ENCODE measurements at places on chromosomes 3 and 15.
A peak's percentile ranks its signal among the peaks of the same experiment; 100 is the strongest.

GRCh38 chr3:72661115-72661457 is 187.2 kb downstream of the SHQ1 start:
- no peak for DNase-seq

GRCh38 chr3:55897573-55898224 is 410.6 kb upstream of the WNT5A start:
- no peak for DNase-seq

DNA sequence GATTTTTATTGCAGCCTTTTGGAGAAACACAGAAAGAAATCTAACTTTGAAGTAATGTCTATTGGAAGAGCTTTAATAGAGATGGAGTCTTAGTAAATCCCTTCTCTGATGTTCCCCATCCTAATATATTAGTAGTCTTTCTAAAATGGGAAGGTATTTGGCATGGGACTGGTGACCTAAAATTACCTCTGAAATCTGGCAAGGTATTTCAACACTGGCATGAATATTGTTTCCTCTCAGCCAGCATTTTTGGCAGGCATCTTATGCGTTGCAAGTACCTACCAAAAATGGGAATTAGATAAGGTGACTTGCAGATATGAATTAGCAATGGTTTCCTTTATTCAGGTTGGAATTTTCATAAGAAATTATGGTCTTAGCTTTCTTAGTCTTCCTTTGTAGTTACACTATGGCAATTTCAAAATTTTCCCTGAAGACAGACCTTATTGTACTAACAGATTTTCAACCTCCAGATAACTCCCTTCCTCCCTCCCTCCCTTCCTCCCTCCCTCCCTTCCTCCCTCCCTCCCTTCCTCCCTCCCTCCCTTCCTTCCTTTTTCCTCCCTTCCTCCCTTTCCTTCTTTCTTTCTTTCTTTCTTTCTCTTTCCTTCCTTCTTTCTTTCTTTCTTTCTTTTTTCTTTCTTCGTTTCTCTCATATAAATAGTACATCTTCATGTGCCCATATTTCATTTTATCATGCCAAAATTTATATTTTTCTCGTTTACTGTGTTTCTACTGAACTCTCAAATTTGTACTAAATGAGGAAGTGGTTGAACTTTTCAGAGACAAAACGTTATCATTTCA is 168.2 kb upstream of the KCNMB2 start:
- no peak for DNase-seq

DNA sequence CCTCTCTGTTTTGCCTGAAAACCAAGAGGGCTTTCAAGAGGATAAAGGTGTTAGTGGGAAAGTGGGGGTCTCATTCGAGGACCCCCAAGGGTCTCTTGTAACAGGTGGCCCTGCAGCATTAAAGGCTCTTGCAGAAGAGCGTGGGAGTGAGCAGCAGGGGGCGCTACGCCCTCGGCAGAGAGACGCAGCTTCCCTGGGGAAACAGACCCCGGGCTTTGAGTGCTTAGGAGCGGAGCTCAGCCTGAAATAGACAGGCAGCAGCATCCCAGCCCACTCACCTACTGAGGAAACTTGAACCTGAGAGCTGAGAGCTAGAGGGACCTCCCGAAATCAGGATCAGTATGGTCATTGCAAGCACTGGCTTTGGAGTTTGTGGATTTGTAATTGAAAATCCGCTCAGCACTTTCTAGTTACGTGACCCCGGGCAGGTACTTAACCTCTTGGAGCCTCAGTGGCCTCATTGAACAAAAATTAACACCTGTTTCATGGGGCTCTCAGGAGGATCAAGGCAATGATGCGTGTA is 25.7 kb downstream of the RPLP1 start:
- DNase-seq: peak; percentile 52

GRCh38 chr3:172646439-172647015 is 64.3 kb downstream of the NCEH1 start:
- no peak for DNase-seq

GRCh38 chr15:41438206-41438605 is 21.3 kb downstream of the RTF1 start:
- DNase-seq: no peak

GRCh38 chr3:23055733-23056376 is 147.3 kb upstream of the UBE2E2 start:
- DNase-seq: no peak

DNA sequence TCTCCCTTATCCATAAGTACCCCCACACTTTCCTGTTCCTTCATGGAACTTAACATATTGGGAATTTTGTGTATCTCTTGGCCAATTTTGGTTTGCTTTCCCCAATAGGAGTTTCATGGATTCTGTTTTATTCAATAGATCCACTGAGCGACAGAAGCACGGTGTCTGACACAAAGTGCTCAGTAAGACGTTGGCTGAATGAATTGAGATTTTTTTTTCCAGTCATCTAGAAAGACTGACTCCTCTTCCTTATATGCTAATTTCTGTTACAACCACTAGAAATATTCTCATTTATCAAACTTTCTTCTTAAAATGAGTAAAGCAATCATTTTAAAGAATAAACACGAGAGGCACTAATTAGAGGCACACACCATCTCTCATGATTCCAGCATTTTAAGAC is 48.1 kb downstream of the UBP1 start:
- no peak for DNase-seq

DNA sequence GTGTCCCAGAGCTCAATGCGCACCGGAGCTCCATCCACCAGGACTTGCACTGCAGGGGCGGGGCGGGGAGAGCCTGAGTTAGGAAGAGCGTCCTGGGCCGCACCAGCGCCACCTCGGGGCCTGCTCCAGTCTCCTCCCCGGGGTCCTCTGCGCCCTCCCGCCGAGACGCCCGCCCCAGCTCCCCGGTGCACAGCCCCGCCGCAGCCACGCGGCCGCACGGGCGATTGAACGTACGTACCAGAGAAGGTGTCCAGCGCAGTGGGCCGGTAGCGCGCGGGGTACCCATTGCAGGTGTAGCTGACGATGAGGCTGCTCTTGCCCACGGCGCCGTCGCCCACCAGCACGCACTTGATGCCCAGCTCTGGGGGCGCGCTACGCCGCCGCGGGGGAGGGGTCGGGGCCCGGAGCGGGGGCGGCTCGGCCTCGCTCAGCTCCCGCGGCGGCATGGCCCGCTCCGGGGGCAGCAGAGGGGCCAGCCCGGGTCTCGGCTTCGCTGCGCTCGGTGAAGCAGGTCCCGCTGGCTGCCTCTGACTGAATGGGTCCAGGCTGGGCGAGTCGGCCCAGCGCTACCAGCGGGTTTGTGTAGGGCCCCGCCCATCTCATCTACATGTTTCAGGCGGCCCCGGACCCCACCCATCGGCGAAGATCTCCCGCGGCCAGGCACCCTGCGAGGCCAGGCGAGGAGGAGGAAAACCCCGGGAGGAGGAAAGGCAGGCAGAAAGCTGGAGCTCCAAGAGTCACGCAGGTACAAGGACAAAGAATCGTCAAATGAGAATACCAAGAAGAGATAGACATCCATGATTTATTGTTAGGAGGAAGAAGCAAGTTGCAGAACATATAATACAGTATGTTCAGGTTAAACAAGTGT is at the start of gene RHOV:
TSS of gene RHOV (minus strand) at position 541 of the 868 bp plus-strand sequence. CDS start at position 446, 95 bp downstream.
- DNase-seq: peak; percentile 52

GRCh38 chr15:58932710-58933280 is 684 bp downstream of the SLTM start:
- no peak for DNase-seq

GRCh38 chr3:89613241-89613640 is 505.8 kb downstream of the EPHA3 start:
- DNase-seq: no peak

DNA sequence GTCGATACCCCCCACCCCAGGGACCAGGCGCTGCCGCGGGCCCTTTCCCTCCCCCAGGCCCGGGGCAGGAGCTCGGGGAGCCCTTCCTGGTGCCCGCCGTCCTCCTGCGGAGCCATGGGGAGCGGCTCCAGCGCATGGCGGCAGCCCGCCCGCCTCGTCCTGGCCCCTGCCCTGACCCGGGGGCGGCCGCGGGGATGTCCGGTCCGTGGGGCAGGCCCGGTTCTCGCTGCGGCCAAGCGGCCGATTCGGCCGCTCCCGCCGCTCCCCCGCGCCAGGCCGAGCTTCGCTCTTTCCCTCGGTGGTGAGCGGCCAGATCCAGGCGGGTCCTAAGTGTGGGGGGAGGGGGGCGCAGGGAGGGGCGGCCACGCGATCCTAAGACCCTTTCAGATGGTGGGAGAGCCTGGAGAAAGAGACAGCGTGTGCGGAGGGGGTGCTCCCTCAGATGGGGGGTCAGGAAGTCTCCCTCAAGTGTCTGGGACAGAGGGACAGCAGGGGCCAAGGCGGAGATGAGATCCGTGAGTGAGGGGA is 1.3 kb downstream of the NEIL1 start:
- no peak for DNase-seq

- DNase-seq: no peak
Measured at GRCh38 chr15:50134524-50135024, 15.5 kb upstream of the ATP8B4 start.

- no peak for DNase-seq
Measured at GRCh38 chr3:178672275-178672674, 136.0 kb downstream of the KCNMB2 start.

DNA sequence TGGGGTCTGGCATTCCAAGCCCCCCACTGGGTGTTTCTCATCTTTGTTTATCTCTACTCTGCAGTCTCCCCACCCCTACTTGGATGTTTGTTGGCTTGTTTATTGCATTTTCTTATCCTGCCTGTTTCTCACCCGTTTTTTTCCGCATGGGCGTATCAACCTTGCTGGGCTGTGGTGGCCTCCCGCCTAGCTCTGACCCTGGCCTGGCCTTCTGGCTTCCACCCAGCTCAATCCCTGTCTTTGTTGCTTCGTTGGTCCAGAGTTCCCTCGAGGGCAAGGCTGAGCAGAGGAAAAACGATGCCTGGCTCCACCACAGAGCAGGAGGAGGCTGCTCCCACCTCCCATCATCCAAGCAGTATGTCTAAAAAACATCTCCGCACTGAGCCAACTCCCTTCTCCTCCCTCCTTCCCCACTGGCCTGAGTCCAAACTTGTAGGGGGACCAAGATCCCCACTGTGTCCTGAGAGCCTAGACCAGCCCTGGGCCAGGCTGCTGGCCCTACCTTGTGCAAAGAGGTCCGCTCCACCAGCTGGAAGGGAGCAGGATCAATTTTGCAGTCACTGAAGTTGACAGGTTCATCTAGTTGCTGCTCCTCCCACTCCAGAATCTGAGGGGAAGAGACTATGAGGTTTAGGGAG is 9.8 kb downstream of the CLCN2 start:
- no peak for DNase-seq

- DNase-seq: no peak
Measured at GRCh38 chr3:137769322-137770065, 5.4 kb downstream of the SOX14 start.

DNA sequence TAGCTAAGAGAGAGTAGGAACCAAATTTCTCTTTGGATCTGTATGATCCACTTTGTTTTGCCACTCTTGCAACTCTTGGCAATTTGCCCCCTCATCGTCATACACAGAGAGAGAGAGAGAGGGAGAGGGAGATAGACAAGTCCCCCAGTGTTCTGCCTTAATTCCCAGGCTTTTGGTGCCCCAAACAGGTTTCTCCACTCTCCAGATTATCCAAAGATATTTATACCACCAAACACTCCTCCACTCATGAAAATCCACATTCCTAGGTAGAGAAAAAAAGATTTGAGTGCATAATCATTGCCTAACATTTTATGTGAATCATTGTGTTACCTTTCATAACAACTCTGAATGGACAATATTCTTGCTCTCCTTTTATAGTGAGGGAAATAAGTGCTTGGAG is 15.3 kb downstream of the ACP3 start:
- no peak for DNase-seq

GRCh38 chr3:34008191-34008590 is 209.8 kb downstream of the PDCD6IP start:
- DNase-seq: no peak

DNA sequence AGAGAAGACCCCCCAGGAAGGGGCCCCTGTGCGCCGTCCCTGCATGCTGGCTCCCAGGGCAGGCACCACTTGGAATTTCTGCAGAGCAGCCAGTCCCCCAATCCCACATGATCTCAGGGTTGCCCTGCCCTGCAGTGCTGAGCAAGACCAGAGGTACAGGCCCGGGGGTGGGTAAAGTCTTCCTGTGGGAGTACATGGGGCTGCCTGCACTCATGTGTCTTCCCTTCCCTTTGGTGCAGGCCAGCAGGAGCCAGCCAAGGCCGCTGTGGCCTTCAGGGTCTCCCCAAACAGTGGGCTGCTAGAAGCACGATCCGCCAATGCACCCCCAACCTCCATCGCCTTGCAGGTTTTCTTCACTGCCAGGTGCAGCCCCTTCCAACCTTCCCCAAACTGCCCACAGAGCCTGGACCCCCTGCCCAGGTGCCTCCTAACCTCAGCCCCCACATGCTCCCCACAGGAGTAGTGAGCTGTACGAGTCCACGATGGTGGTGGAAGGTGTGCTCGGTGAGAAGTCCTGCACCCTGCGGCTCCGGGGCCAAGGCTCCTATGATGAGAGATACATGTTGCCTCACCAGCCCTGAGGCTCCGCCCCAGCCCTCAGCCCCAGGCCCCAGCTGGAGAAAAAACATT is 15.0 kb downstream of the ACAA1 start:
- no peak for DNase-seq

GRCh38 chr3:195291121-195291520 is 20.2 kb upstream of the XXYLT1 start:
- DNase-seq: no peak

- no peak for DNase-seq
Measured at GRCh38 chr3:131151-131888, 65.2 kb upstream of the CHL1 start.

DNA sequence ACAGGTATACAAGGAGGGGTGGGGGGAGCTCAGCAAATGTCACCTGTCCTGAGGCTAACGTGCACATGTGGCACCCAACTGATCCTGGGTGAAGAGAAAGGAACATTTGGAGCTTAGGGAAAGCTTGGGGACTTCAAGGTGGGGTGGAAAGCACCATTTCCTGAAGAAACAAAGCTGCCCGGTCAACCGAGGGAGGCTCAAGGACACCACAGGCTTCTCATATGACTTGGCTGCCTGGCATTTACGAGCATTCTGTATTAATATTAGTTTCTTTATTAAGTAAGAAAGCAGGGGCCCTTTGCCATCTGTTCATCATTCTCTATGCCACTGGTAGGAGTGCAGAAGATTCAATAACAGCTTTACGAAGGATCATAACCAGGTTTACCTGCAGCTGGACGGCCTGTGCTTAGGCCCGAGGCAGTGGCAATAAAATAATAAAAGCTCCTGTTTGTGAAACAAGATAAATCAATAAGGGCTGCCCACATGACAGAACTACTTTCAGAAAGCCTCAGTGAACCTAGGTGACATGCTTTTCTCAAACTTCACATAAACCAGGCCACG is 54.0 kb downstream of the ETV5 start:
- no peak for DNase-seq

DNA sequence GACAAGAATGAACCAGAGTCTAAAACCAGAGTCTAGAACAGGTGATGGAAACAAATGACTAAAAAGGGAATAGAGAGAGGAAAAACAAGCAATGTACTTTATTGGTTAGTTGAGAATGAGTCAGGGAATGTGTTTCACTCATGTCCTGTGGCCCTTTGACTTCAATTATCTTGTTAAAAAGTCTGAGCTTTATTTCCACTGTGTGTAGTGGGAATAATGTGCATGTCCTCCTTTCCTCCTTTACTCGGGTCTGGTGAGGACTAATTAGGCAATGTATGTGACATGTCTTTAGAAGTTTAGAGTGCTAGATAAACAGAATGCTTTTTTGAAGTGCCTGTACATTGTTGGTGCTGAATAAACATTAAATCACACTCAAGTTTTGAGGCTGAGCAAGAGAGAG is 21.3 kb downstream of the LSAMP start:
- DNase-seq: no peak

GRCh38 chr3:32117320-32117719 is 10.9 kb downstream of the GPD1L start:
- DNase-seq: no peak

- no peak for DNase-seq
Measured at GRCh38 chr3:16040991-16041390, 133.5 kb upstream of the GALNT15 start.

Data from stimulated activated CD4-positive, alpha-beta T cell treated with anti-CD3 and anti-CD28 coated beads, Interleukin-4, amount 100 ng/mL, for 4 hours (primary cell).